Substantia nigra (tissue), 51 donors: ENCODE measurements at places on chromosomes 2 and 18.

DNA sequence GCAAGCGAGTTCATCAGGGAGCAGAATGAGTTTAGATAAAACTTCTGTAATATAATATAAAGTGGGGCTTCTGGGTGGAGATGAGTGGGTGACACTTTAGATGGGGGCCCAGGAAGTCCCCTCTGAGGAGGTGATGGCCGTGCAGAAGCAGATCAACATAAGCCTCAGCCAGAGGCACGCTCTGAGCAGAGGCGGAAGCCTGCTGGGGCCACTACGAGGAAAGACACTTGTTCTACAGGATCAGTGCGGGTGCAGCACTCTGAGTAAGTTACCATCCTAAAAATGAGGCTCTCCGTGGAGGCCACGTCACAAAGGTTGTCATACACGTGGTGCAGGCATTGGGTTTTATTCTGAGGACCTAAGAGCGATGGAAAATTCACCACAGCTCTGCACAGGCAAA, 22.3 kb downstream of the TMEM18 start:
- no peak for DNase-seq

- DNase-seq: no peak
Measured at GRCh38 chr2:20346565-20347381, 3.9 kb downstream of the PUM2 start.

- no peak for DNase-seq
Measured at GRCh38 chr2:193517615-193518014, 1322.9 kb upstream of the TMEFF2 start.

- no peak for DNase-seq
Measured at GRCh38 chr2:63840081-63840784, 1.5 kb upstream of the UGP2 start.

GRCh38 chr2:150296770-150297546, 190.5 kb downstream of the RND3 start:
- DNase-seq: no peak

GRCh38 chr2:85428343-85428881, 9.9 kb downstream of the SH2D6 start:
- DNase-seq: no peak

- DNase-seq: no peak
Measured at GRCh38 chr2:23418056-23418455, 33.1 kb downstream of the KLHL29 start.
